ENCODE measurements at places on chromosomes 16 and 17.

- DNase-seq: no peak
Observed at GRCh38 chr17:8725881-8726876, 18.5 kb downstream of the CCDC42 start.

DNA sequence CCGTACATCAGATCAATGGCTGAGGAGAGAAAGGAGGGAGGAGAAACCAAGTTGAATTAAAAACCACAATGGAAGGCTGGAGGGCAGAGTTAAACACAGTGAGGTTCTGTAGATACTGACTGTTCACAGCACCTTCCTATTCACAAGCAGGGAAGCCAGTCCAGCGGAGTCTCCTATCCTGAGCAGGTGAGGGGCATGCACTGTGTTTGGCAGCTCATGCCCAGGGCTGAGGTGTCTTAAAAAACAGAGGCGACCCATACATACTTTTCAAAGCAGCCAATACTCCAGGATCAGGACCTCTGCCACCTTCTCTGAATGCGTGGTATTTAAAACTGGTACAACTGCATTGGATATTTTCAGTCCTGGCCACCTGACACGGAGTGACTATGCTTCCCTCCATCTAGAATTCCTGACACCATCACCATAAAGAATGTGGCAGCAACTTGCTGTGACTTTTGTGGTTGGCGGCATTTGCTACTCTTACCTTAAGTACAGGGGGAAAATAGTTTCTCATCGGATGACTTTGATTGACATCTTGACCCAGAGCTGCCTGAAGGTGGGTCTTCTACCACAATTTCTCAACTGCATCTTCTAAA lies 21.5 kb downstream of the USP22 start:
- no peak for DNase-seq

- DNase-seq: no peak
Observed at GRCh38 chr16:16073891-16074881, 124.8 kb downstream of the ABCC1 start.

GRCh38 chr17:65799454-65799853 lies 238.0 kb upstream of the AXIN2 start:
- no peak for DNase-seq

DNA sequence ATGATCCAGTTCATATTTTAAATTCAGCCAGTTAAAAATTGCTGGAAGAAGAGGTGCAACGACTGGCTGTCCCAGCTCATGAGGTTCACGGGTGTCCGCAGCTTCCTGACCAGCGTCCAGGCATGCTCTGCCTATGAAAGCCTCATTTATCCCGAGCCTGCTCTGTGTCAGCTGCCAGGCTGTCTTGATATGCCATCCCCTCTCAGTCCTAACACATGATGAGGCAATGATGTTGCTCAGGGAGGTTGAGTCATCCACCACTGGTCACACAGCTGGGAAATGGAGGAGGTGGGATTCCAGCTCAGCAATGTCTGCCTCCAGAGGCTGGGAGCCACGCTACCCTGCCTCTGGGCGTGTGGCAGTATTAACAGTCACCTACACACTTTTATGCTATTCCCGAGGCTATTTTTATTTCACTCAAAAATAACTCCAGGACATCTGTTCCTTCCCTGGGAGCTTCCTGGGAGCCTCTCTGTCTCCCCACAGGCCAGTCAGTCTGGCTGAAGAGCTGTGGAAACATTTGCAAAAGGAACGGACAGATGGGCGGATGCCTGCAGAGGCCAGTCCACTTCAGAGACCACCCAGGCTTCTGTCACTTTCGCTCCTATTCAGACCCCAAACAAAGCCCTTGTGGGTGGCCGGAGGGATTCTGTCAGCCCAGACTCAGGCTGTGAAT lies 22.5 kb downstream of the RAB11FIP4 start:
- DNase-seq: no peak

DNA sequence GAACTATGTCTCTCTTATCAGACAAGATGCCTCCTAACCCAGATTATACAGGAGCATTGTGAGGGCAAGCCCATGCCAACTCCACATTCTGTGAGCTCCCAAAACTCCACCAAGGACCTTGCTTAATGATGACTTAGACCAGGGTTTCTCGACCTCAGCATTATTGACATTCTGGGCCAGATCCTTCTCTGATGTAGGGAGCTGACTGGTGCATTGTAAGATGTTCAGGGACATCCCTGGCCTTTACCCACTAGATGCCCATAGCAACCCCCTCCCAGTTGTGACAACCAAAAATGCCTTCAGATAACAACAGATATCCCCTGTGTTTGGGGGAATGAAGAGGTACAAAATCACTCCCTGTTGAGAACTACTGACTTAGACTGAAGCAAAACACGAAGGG lies 43.6 kb downstream of the HOXB1 start:
- no peak for DNase-seq

- no peak for DNase-seq
Observed at GRCh38 chr16:23922406-23922805, 86.6 kb downstream of the PRKCB start.

GRCh38 chr16:67150833-67151396 lies at the start of gene B3GNT9:
Gene B3GNT9 (minus strand): TSS chr16:67150998. CDS start chr16:67150485, 513 bp downstream.
- DNase-seq: no peak

DNA sequence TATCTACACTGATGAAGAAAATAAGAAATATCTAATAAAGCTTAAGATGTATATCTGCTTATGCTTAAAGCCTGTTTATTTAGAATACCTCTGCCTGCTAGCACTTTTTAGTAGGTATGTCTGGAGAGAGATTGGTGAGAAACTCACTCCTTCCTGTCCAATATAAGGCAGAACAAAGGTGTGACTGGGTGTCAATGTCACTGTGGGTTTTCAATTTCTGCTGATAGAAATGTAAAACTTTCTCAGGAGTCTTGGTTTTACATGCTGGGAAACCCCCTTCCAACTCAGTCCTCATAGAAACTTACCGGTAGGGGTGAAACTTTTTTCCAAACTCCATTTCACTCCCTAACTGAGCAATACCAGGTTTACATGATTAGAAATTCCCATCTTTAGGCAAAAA lies 17.8 kb upstream of the MPHOSPH6 start:
- DNase-seq: no peak

GRCh38 chr16:25868106-25868505 lies 176.3 kb downstream of the HS3ST4 start:
- no peak for DNase-seq

GRCh38 chr16:12086822-12087221 lies 110.3 kb downstream of the SNX29 start:
- no peak for DNase-seq

DNA sequence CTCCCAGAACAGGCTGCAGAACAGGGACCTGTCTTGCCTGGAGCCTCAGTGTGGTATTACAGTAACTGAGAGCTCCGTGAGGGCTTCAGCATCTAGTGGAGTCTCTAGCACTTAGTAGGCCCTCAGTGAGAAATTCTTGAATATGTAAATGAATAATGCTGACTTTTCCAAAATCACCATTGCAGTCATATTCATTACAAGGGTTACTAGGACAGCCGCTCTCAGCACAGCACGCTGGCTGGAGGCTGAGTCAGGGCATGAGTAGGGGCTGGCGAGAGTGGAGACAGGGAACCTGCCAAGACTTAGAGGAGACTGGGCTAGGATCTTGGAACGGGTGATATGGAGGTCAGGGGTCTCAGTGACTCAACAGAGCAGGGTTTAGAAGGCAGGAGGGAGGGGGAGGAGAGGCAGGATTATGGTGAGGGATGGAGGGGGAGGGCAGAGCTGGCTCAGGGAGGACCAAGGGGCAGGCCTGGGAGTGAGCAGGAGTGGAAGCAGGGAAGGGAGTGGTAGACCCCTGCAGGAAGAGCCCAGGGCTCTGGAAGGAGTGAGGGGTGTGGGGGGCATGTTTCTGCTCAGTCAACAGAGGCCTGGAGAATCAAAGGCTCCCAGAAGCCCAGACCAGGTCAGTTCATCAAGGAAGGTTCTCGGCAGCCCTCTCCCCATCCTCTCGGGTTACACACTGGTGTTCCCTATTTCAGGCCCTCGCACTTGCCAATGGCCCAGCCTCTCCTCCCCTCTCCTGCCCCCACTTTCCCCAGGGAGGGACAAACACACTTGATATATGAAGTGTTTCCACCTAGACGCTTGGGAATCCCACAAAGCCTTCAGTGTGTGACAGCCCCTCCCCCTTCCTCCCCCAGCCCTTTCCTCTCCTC lies 42.3 kb downstream of the FZD2 start:
- no peak for DNase-seq

DNA sequence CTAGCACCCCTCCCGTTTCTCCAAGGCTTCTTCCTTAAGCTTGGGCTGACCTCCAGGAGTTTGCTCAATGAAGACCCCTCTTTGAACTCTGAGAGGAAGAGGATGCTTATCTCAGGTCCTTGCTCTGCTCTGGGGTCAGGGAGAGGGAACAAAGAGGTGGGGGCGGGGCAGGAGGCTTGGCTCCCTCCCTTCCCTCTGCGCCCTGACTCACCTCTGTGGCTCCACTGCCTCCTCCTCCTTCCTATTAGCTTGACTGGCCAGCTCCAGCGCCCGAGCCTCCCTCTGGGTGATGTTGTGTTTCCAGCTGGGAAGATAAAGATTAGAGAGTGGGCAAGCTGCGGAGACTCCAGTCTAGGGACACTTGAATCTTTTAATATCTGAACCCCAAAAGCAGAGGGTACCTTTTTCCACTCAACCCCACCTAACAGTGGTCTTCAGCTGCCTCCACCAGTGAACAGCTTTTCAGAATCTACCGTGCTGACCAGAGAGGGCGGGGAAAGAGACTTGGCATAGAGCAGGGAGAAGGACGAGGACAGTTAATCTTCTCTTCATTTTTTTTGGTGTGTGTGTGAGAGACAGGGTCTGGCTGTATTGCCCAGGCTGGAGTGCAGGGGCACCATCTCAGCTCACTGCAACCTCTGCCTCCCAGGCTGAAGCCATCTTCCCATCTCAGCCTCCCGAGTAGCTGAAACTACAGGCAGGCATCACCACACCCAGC lies 6.7 kb downstream of the GIP start:
- DNase-seq: no peak

DNA sequence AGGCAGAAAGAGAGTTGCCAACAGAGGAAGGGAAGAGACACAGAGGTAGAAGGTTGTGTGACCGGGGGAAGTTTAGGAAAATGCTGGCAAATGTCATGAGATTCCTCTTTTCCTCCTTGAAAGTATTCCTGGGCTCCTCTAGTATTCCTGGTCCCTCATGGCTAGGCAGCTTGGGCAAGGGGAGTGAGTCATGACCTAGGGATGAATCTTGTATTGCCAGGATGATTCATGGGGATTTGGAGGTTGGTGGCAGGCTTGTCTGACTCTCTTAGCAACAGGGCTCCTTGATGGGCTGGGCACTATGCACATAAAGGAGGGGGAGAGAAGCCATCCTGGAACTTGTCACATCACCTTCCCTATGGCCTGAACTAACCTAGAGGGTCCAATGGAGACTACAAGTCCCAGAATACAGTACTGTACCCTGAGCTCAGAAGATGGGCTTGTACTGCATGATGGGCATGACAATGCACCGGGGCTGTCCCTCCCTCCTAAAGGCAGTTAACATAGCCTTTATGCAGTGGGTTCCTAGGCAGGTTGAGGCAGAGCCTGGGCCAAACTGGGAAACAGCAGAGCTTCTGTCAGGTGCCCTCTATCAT lies 2.1 kb upstream of the SEZ6 start:
- DNase-seq: no peak

GRCh38 chr16:56814537-56815432 lies 50.2 kb upstream of the SLC12A3 start:
- no peak for DNase-seq

DNA sequence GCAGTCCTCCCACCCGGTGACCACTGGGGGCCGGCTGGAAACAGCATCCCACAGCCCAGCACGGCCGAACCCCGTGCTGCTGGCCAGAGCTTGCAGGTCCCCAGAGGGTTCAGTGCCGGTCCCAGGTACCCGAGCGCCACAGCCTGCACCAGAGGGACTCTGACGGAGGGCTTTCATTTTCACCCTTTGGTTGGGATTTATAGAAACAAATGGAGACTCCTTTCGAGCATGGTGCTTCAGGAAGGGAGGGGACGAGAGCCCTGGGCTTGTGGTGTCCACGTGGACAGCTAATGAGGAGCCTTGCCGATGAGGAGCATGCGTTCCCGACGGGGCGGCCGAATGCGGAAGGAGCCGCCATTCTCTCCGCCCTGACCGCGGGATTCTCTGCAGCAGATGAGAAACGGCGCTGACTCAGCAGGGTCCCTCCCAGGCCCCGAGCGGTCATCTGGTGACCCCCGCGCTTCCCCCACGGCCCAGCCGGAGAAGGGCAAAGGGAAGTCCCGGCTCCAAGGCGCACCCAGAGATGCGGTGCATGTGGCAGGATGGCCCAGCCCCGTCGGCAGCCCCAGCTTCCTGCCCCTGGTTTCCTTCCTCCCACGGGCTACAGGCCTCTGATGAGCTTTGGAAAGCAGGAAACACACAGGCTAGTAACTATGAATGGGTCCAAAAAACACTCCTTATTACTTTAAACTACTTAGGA lies 9.8 kb downstream of the SLC38A10 start:
- no peak for DNase-seq

GRCh38 chr17:33049781-33050414 lies 58.3 kb downstream of the SPACA3 start:
- DNase-seq: no peak

GRCh38 chr16:78288888-78289287 lies 189.4 kb downstream of the WWOX start:
- no peak for DNase-seq

GRCh38 chr17:17570140-17570797 lies 21.2 kb downstream of the PEMT start:
- DNase-seq: no peak

- DNase-seq: no peak
Observed at GRCh38 chr17:47286198-47286914, 32.7 kb downstream of the ITGB3 start.

- DNase-seq: no peak
Observed at GRCh38 chr16:1917665-1918350, 407 bp downstream of the HS3ST6 start.

DNA sequence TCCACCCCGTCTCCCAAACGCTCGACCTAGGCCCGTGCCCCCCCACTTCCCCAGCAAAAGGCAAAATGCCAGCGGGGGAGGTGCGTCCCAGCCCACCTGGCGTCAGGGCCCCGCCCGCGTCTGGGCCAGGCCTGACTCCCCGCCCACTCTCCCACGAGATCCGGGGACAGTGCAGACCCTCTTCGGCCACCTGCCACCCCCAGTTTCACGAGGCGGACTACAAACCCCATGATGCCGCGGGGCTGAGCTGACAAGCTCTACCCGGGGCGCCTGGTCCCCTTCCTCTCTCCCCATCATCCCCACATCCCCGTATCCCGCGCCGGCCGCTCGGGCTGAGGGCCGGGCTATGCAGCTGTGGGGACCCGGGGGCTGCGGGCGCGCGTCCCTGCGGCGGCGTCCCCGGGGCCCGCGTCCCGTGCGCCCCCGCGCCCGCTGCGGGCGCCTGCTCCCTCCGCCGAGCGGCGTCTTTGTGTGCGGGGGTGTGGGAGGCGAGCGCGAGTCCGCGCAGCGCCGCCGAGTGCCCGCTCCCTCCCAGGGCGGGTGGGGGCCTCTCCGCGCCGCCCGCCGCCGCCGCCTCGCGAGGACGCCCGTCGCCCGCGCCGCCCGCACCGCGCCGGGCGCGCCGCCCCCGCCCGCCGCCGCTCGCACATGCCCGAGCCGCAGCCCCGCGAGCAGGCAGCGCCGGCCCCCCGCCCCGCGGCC lies at the start of gene ANKRD13B:
TSS of gene ANKRD13B (plus strand) at position 283 of the 702 bp plus-strand sequence. CDS start 490 bp downstream, outside the sequence.
- DNase-seq: no peak

- DNase-seq: peak; percentile 5
Observed at GRCh38 chr17:73232587-73233373, 28.9 kb downstream of the CPSF4L start.

Measured in stimulated activated CD8-positive, alpha-beta memory T cell treated with anti-CD3 and anti-CD28 coated beads, Interleukin-7, amount 100 ng/mL, for 1 hour (primary cell).